Muscle of arm (tissue), 14 donors: ENCODE measurements at places on chromosomes 1 and 21. TPM values are rescaled to one million over a fixed set of nuclear protein-coding genes. Genes with fewer than 3 reads are reported as not detected.

GRCh38 chr1:155941845-155942531 lies 550 bp downstream of the RXFP4 start:
- no peak for DNase-seq

DNA sequence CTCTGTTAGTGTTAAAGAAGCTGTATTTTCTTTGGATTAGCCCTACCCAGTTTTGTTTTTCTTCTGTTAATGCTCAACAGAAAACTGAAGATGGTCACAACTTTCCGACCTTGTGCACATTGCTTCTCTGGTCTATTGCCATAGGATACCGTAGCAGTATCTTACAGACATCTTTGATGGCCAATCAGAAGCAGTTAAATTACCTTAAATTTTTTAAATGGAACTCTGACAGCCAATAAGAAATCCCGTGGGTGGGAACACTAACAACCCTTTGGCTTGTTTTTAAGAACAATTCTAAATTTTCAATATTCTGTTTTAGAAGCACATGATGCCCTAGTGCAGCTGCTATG lies 17.2 kb downstream of the NFYC start:
- DNase-seq = no peak

Gene FAM89A
- 7.2 TPM for polyA plus RNA-seq

Gene IFI16
- 65.4 TPM for polyA plus RNA-seq

DNA sequence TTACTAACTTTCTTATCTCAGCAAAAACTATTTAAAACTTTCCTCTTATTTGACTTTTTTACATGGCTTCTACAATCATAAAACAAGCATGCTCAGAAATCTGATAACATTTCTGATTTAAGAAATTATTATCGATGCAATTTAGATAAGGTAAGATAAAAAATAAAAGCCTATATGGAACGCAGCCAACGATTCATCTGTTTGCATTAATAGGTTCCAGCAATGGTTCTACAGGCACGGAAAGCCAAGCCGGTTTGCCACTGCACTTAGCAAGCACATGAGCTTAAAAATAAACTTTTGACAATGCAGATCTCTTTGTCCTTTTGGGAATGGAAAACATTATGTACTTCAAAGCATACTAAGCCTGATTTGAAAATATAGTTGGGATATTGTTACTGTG lies 77.5 kb upstream of the KCNK2 start:
- no peak for DNase-seq
